Stimulated activated CD4-positive, alpha-beta T cell treated with anti-CD3 and anti-CD28 coated beads, TNF-alpha, amount 100 ng/mL, for 24 hours (primary cell): ENCODE measurements at places on chromosomes 2 and 18.
A peak's percentile ranks its signal among the peaks of the same experiment; 100 is the strongest.

DNA sequence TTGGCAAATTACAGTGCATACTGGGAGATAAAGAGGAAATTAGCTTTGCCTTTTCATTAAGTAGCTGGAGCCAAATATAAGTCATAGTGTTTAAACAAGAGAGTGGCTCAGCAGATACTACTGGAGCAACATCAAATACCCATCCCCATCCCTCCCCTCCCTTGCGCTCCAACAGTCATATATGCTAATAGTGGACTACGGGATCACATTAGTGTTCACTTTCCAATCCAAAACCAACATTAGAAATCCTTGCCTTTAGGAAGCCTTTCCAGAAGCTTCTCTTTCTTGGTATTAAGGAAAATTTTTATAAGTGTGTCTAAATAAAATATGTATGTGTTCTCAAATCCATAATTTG is 1669.3 kb downstream of the SUCLG1 start:
- no peak for DNase-seq

- DNase-seq = no peak
Measured at GRCh38 chr18:74930616-74931015, 278.3 kb downstream of the PTGR3 start.

DNA sequence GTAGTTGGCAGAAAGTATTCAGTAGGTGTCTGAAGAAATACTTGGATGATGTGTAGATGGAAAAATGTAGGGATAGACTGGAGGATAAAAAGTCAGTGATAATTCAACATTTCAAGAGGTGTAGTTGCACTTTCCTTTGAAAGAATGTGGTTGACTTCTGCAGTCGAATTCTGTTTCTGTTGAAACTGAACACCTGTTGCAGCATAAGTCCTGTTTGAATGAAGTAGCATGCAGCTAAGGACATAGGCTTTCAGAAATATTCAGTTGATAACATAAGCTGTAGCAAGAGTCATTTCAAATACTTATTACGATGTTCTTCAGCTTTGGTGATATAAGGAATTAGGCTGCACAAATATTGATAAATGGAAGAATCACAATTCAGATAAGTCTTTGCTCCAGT is 337.9 kb upstream of the LRRTM1 start:
- DNase-seq = no peak

- peak; percentile 68 for DNase-seq
Measured at GRCh38 chr2:231714639-231715498, 6.5 kb downstream of the PTMA start.

- no peak for DNase-seq
Measured at GRCh38 chr2:85975581-85975980, 86.8 kb upstream of the ST3GAL5 start.

GRCh38 chr2:127176371-127177311 is 43.5 kb downstream of the CYP27C1 start:
- no peak for DNase-seq

DNA sequence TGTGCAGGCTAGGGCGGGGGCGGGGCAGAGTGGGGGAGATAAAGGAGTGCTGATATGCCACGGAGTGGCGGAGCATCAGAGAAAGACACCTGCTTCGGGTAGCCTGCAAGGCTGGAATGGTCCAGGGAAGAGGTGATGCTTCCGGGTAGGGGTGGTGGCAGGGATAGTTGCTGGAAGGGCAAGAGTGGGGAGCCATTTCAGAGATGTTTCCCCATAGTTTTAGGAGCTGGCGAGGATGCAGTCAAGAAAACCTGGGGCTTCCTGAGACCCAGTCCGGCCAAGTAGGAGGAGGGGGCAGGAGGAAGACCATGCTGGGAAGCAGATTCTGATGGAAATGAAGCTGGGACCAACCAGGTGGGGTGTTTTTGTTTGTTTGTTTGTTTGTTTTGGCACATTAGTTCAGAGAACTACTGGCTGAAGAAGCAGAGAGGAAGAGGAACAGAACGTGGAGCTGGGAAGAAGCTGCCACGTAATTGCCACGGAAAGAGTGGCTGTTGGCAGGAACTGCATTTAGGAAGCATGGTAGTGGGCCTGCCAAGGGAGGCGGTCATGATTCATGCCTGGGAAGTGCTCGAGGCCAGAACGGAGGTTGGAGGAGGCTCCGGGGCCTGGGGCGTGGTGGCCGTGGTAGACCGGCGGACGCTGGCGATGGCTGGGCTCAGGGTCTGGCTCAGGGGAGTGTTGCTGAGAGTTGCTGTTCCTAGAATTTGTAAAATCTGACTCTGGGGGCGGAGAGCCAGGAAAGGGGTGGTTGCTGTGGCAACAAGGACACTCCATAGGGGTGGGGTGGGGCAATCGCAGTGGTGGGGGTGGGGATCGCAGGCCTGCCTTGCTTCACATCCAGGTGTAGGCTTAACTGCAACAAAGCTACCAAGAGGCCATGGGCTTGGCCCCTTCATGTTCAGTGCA is 8.6 kb upstream of the INPP5D start:
- no peak for DNase-seq

GRCh38 chr2:151786483-151786882 is 41.7 kb downstream of the ARL5A start:
- no peak for DNase-seq

- DNase-seq = no peak
Measured at GRCh38 chr2:101064868-101065549, 62.9 kb downstream of the RPL31 start.

DNA sequence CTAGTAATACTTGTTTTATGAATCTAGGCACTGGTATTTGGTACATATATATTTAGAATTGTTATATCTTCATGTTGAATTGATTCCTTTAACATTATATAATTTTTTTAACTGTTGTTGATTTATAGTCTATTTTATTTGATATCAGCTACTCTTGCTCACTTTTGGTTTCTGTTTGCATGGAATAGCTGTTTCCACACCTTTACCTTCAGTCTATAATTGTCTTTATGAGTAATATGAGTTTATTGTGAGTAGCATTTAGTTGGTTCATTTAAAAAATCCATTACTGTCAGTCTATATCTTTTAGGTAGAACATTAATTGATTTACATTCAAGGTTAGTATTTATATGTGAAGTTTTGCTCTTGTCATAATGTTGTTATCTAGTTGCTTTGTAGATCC is 58.6 kb downstream of the SMCHD1 start:
- no peak for DNase-seq

DNA sequence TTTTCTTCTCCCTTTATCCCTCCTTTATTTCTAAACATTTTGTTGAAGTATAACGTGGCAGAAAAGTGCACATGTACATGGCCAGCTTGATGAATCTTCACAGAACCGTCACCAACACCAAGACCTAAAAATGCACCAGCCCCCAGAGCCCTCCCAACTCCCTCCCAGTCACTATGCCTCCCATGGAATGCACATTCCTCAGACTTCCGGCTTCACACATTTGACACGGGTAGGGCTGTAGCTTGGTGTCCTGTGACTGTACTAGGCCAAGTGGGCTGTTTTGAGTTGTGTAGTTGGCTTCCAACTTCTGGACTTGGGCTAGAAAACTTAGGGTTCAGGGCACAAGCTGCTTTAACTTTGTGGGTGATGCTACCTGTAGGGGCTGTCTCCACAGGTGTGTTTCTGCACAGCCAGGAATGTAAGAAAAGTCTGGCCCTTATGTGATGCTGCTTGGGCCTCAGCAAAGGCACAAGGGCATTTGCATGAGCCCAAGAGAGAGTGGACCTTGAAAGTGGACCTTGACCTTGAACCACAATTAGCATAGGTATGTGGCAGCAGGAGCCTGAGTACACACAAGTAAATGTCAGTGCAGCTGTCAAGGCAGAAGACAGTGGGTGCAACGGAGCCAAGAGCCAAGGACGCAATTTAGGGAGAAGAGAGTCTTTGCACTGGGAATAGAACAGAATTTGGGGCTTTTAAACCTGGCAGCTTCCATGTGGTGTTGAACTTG is 78.4 kb downstream of the SEPTIN10 start:
- no peak for DNase-seq

GRCh38 chr2:158796652-158797051 is 1.5 kb downstream of the DAPL1 start:
- DNase-seq = no peak

DNA sequence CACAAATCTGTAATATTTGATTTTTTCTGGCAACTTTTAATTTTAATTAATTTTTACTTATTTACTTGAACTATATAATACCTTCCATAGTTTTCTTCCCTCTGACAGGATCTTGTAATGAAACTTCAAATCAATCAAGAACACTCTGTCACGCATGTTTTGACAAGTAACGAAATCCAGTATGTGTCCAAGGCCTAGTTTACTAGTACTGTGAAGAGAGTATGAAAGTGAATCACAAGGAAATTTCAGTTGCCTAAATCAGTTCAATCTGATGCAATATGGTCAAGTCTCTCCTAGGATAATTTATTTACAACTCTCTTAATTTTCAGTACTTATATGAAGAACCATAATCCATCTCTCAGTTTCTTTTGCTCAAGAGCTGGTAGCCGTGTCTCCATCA is 1344.6 kb upstream of the ZEB2 start:
- no peak for DNase-seq

GRCh38 chr2:101277111-101277510 is 24.4 kb downstream of the CNOT11 start:
- no peak for DNase-seq

GRCh38 chr2:209556354-209556961 is 132.6 kb downstream of the MAP2 start:
- no peak for DNase-seq

DNA sequence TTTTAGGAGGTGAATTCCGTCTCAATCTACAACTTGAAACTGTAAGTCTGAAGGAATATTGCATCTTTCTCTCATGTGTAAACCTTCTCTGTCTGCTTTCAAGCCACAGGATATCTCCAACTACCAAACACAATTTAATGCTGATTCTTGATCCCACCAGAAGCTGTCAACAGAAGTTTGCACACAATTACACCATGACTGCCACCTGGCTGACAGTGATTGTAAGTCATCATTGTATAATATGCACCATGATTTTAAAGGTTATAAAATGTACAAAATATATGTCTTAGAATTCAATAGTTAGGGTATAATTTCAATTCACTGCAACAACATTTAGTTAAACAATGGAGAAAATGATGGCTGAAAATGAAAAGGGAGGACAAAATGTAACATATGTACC is 18.4 kb downstream of the PREPL start:
- DNase-seq = no peak

GRCh38 chr2:203437511-203437910 is 97.6 kb downstream of the RAPH1 start:
- no peak for DNase-seq

DNA sequence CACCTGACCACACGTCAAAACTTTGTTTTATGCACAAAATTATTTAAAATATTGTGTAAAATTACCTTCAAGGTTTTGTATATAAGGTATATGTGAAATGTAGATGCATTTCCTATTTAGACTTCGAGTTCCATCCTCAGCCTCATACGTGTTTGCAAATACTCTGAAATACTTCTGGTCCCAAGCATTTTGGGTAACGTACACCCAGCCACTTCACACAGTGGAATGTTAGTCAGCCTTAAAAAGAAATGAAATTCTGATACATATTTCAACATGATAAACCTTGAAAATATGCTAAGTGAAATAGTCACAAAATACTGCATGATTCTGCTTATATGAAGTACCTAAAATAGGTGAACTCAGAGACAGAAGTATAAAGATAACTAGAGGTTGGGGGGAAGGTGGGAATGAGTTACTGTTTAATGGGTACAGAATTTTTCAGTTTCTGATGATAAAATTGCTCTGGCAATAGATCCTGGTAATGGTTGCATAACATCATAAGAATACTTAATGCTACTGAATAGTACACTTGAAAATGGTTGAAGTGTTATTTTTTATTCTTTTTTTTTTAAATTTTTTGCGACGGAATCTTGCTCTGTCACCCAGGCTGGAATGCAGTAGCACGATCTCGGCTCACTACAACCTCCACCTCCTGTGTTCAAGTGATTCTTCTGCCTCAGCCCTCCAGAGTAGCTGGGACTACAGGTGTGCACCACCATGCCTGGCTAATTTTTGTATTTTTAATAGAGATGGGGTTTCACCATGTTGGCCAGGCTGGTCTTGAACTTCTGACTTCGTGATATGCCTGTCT is 24.0 kb downstream of the NOP58 start:
- no peak for DNase-seq

DNA sequence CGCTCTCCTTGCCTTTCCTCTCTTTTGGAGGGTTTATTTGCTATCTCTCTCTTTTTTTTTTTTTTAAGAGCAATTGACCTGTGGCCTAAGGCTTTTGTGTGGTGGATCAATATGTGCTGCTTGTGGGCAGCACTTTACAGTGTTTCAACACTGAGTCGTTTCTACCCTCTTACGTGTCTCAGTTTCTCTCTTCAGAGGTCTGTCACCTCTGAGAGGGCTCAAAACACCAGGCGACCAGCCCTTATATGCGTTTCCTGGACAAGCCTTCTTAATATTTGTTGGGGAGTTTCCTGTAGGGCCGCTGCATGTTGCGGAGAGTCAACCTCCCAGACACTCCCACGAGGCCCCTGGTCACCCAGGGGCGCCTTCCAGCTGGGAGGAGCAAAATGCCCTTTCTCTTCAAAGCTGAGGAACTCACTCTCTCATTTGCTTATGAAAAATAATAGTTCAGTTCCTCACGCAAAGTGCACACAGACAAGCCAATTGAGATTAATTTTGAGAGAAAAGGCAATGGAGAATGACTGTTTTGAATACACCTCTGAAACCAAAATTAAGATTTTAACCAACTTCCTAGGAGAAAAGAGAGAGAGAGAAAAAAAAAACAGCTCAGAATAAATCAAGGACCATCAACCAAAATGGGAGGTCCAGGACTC is 96.3 kb upstream of the B3GNT2 start:
- no peak for DNase-seq

DNA sequence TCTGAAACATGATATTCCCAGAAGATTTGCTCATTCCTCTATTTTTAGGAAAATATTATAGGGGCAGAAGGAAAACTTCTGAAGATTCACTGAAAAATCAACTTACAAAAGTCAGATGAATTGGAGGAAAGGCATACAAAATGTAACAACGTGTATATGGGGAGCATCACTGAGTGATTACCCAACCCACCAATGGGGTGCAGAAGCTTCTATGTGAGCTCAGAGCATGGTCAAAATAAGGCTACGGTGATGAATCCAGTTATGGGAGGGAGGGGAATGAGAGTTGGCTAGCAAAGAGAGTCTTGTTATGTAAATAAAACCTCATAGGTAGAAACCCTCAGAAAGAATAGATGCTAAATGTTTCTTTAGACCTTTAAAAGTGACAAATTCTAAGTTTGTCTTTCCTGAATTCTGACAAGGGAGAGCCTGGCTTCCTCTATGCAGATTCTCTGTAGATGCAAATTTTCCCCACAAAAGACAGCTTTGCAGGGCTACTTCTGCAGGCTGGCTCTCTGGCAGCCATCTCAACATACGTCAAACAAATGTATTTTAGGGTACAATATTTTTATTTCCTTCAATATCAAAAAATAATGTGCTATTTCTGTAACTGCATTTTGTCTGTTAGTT is 171.4 kb upstream of the NDUFV2 start:
- no peak for DNase-seq

- DNase-seq = peak; percentile 8
Measured at GRCh38 chr2:29130295-29130694, 15.1 kb downstream of the CLIP4 start.

DNA sequence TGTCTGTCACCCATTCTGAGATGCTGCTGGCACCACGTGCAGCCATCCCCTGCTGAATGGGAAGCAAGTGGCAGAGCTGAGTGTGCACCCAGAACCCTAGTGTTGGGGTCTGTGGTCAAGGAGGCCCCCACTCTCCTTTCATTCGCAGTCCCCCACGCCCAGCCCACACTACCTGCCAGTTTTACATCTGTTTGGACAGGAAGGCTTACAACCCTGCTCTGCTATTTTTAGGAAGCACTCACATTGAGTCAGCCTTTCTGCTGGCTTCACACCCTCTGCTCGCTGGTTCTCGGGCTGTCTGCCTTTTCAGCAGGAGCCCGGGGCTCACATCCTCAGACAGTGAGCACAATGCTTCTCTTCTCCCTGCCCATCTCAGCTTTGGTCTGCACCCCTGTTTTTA is 10.7 kb upstream of the ADCY3 start:
- DNase-seq = no peak

GRCh38 chr2:226818930-226819329 is 16.9 kb upstream of the RHBDD1 start:
- DNase-seq = no peak
